Ecto neural progenitor cell (in vitro differentiated cells): ENCODE measurements at places on chromosomes 3 and 15.
A peak's percentile ranks its signal among the peaks of the same experiment; 100 is the strongest.

DNA sequence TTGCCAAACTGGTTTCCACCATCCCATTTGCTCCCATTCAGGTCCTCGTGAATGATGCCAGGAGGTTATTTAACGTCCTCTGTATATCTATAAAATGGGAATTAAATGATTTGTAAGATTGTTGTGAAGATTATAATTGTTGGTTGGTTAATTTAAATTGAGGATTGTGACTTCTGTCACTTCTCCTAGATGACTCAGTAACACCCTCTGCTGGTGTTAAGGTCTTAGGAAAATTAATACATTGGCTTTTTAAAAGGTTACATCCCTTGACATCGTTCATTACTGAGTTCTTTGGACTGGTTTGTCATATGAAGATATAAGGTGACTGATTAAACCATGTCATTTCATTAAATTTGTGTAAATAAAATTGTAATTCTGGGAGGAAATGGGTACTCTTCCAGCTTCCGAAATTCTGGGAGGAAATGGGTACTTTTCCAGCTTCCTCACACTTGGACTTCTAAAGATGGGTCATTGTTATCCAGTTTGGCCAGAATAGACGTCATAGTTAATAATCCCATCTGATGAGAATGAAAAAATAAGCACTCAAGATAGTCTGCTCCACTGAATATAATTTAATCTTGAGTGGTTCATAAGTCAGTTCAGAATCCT, 33.3 kb upstream of the PAQR5 start:
- no peak for DNase-seq

DNA sequence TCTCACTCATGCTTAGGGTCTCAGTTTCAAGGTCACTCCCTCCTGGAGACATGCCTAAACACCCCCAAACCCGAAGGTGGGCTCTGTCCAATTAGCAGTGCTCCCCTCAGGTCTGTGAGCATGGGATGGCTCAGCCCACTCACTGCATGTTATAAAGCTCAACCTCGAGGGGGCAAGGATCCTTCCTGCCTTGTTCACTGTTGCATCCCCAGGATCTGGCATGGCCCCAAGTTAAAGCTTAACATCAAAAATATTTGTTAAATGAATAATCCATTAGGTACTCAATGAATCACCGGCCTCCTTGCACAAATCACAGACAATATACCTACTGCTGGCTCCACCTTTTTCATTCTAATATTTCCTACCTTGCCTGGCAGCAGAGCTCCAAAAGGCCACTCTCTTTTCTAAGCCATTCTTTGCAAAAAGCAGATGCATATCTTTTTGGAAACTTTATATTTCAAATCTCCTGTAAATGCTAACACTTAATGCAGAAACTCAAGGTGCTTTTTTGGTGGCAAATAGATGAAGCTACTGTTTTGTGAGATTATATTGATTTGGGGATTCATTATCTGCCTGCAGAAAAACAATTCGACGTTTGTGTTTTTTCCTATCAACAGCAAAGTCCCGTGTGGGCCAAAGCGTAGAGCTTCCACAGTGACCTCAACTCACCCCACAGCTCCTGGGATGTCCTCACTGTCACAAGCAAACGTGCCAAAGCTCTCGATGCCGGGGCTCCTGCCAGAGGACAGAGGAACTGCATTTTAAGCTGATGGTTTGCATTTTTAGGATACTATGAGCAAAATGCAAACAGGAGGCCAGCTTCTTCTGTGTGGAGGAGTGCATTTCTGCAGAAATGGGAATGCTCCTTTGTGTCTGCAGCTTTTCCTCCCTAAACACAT, 35.4 kb downstream of the PCOLCE2 start:
- no peak for DNase-seq

GRCh38 chr3:188037195-188037718, 116.7 kb upstream of the LPP start:
- DNase-seq, result no peak

DNA sequence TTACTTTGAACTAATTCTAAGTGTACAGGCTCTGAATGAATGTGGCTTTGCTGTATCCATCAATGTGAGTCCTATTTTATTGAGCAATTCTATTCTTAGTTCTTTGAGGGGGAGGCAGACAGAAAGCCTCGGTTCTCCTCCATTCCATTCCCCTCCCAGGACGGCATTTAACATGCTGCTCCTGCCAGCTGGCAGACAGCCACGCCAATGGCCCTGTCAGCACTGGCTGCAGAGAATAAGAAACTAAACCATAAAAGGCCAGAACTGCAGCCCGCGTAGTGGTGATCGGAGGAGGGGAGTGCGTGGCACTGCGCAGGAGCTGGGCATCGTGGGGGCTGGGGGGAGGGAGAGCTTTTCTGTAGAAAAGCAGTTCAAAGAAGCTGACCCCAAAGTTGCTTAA, 76.0 kb upstream of the HACD2 start:
- DNase-seq, result peak; percentile 21

- DNase-seq, result peak; percentile 69
These were observed 843 bp downstream of the GLCE start for GRCh38 chr15:69161079-69161877.

DNA sequence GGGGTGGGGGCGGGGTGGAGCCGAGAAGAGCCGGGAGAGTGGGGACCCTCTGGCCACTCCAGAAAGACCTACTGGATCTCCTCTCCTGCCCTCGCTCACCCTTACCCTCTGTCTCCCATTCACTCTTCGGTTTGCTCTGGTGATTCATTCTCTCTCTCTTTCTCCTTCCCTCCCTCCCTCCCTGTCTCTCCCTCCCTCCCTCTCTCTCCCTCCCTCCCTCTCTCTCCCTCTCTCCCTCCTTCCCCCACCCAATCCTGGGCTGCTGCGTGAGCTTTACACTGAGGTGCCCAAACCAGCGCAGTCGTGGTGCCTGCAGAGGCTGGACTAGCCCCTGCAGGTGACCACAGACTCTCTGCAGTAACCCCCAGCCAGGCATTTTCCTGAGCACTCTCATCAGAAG, 32.2 kb upstream of the ADAMTS17 start:
- no peak for DNase-seq

DNA sequence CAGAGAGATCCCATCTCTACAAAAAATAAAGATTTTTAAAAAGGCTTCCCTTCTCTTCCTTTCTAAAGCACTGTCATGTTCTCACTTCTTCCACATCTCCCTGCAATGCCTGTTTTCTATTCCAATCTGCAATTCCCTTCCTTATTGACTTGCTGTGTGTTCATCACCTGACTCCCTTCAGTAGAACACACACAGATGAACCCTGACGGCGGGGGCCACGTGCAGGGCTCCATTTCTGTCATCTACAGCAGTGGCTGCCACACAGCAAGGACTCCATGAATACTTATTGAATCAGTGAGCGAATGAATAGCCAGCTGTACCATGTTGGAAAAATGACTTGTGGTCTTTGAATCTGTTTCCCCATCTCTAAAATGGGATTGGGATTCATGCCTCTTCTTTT, 26.1 kb downstream of the BHLHE40 start:
- no peak for DNase-seq
